T-cell (primary cell): ENCODE measurements at places on chromosomes 5 and 9. TPM values are rescaled to one million over a fixed set of nuclear protein-coding genes. Genes with fewer than 3 reads are reported as not detected.

Gene TMEM252
- total RNA-seq: not detected

DNA sequence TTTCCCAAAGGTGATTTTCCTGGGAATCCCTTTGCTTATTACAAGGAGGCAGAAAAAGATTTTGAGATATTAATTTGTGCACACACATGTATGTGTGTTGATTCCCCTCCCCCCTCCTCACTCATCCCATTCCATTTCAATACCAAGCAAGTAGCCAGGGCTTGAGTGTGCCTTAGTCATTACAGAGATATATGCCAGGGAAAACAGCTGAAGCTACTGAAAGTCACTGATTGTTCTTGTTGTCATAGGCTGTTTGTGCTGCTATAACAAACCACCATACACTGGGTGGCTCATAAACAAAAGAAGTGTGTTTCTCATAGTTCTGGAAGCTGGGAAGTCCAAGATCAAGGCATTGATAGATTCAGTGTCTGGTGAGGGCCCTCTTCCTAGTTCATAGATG is 158.6 kb downstream of the BAAT start:
- no peak for DNase-seq
- H3K4me1 ChIP-seq: no peaks in the 10 kb centered on the region
- H3K27ac ChIP-seq: no peak overlapping the region
- no peaks in the 10 kb centered on the region for H3K27me3 ChIP-seq
- no peaks in the 10 kb centered on the region for H3K36me3 ChIP-seq

GRCh38 chr5:96648593-96648992 is 13.6 kb upstream of the CAST start:
- no peaks in the 10 kb centered on the region for H3K27me3 ChIP-seq
- no peak for DNase-seq
- H3K4me3 ChIP-seq: no peak overlapping the region
- H3K4me1 ChIP-seq: no peaks in the 10 kb centered on the region
- no peak overlapping the region for H3K27ac ChIP-seq
- no peaks in the 10 kb centered on the region for H3K36me3 ChIP-seq

DNA sequence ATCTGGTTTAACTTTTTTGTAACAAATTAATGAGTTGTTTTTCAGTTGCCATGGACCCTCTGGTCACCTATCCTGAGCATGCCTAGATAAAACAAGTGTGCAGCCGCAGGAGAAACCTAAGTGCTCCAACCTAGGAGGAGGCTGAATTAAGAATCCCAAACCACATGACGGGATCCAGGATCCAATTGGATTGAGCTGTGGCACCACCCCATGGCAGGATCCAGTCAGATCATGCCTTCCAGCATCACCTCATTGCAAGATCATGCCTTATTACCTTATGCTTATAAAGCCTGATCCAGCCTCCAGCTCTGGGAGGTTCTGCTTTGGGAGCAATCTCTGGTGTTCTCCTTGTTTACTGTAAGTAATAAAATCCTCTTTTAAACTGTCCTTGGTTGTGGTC is 662.0 kb downstream of the TLR4 start:
- no peaks in the 10 kb centered on the region for H3K36me3 ChIP-seq
- DNase-seq: no peak
- H3K27me3 ChIP-seq: no peaks in the 10 kb centered on the region
- no peaks in the 10 kb centered on the region for H3K4me1 ChIP-seq

- H3K4me1 ChIP-seq: no peaks in the 10 kb centered on the region
- no peak overlapping the region for H3K4me3 ChIP-seq
- H3K27ac ChIP-seq: no peak overlapping the region
- no peaks in the 10 kb centered on the region for H3K36me3 ChIP-seq
These were observed 7.8 kb downstream of the FST start for GRCh38 chr5:53488195-53488722.

DNA sequence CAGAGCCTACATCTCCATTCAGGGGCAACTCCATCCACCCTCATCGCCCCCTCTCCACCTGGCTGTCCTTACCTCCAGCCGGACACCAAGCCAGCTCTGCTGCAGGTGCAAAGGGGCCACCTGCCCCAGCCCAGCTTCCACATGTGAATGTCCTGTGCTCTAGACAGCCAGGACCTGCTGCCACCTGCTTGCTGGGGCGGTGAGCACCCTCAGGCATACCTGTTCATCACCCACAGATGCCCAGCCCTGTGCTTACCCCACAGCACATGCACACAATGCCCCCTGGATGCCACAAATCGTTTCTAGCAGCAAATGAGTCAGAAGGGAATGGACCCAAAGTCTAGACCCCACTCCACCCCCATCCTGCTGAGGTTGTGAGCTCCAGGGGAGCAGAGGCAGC is 13.3 kb upstream of the NKD2 start:
- H3K27ac ChIP-seq: no peak overlapping the region
- no peak for DNase-seq
- H3K27me3 ChIP-seq: peaks cover 59% of the 10 kb centered on the region
- no peak overlapping the region for H3K4me3 ChIP-seq
- H3K36me3 ChIP-seq: no peaks in the 10 kb centered on the region

DNA sequence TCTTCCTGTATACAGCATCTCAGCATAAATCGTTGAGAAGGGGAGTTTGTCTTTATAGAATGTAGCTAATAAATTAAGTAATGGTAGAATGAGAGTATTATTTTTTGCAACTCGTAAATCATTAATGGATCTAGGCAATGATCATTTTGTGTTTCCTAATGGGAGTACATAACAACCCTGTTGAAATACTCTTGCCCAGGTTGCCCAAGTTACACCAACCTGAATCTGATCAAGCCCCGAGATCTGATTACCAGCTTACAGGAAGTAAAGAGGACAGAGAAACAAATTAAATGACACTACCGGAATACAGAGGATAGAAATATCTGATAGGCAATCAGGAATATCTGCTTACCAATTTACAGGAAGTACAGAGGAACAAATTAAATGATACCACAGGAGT is 107.3 kb downstream of the AOPEP start:
- no peaks in the 10 kb centered on the region for H3K36me3 ChIP-seq
- H3K27ac ChIP-seq: no peak overlapping the region
- no peak overlapping the region for H3K4me3 ChIP-seq
- H3K4me1 ChIP-seq: no peaks in the 10 kb centered on the region
- no peaks in the 10 kb centered on the region for H3K27me3 ChIP-seq
- DNase-seq: no peak

DNA sequence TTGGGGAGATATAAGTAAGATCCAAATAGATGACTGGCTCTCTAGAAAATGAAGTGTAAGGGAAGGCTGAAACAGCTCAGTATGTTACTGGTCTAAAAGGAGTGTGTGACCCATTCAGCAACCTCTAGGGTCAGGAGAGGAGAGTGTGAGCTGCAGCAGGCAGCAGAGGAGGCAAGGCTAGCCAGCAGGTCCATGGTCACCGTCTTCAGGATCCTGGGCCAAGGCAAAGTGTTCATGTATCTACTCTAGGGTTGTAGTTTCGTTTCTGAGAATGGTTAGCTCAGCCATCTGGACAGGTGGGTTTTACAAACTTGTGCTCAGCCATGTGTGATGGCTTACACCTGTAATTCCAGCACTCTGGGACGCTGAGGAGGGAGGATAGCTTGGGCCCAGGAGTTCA is 13.7 kb downstream of the MYO10 start:
- no peaks in the 10 kb centered on the region for H3K36me3 ChIP-seq
- no peak for DNase-seq
- no peaks in the 10 kb centered on the region for H3K27me3 ChIP-seq
- no peak overlapping the region for H3K4me3 ChIP-seq
- H3K4me1 ChIP-seq: no peaks in the 10 kb centered on the region

GRCh38 chr5:121910036-121910435 is 51.7 kb upstream of the SRFBP1 start:
- no peak overlapping the region for H3K4me3 ChIP-seq
- no peak overlapping the region for H3K27ac ChIP-seq
- no peaks in the 10 kb centered on the region for H3K36me3 ChIP-seq
- no peaks in the 10 kb centered on the region for H3K27me3 ChIP-seq
- no peaks in the 10 kb centered on the region for H3K4me1 ChIP-seq
- DNase-seq: no peak
